IMR-90 (cell line): ENCODE measurements at places on chromosomes 1 and 21. TPM values are rescaled to one million over a fixed set of nuclear protein-coding genes. Genes with fewer than 3 reads are reported as not detected.

AQP10 gene
- not detected in 2 replicates for polyA plus RNA-seq

OR10Z1 gene
- not detected in 2 replicates for polyA plus RNA-seq

LYST gene
- polyA plus RNA-seq, result 2.2 TPM in 2 replicates

MGST3 gene
- 213 and 284 TPM in 2 replicates for polyA plus RNA-seq

LEFTY2 gene
- not detected in 2 replicates for polyA plus RNA-seq

LRRC7 gene
- 0.02 and 0.04 TPM in 2 replicates for polyA plus RNA-seq

GNG4 gene
- 0.29 and 0.33 TPM in 2 replicates for polyA plus RNA-seq

LAPTM5 gene
- 0.09 TPM in 2 replicates for polyA plus RNA-seq

HPCAL4 gene
- 0.02 TPM in 1 of 2 replicates, not detected in the other for polyA plus RNA-seq

IL24 gene
- polyA plus RNA-seq, result 0.12 and 0.22 TPM in 2 replicates

NR1I3 gene
- polyA plus RNA-seq, result not detected in 2 replicates

SLC37A1 gene
- polyA plus RNA-seq, result 0.48 and 0.65 TPM in 2 replicates

ZNF593OS gene
- polyA plus RNA-seq, result not detected in 2 replicates

WNT9A gene
- 0.36 and 0.42 TPM in 2 replicates for polyA plus RNA-seq

CRNN gene
- polyA plus RNA-seq, result not detected in 2 replicates

MROH9 gene
- not detected in 2 replicates for polyA plus RNA-seq

UQCRHL gene
- polyA plus RNA-seq, result 2.4 and 2.6 TPM in 2 replicates

SPRR2B gene
- not detected in 2 replicates for polyA plus RNA-seq
